ENCODE measurements at places on chromosomes 13 and 19.

DNA sequence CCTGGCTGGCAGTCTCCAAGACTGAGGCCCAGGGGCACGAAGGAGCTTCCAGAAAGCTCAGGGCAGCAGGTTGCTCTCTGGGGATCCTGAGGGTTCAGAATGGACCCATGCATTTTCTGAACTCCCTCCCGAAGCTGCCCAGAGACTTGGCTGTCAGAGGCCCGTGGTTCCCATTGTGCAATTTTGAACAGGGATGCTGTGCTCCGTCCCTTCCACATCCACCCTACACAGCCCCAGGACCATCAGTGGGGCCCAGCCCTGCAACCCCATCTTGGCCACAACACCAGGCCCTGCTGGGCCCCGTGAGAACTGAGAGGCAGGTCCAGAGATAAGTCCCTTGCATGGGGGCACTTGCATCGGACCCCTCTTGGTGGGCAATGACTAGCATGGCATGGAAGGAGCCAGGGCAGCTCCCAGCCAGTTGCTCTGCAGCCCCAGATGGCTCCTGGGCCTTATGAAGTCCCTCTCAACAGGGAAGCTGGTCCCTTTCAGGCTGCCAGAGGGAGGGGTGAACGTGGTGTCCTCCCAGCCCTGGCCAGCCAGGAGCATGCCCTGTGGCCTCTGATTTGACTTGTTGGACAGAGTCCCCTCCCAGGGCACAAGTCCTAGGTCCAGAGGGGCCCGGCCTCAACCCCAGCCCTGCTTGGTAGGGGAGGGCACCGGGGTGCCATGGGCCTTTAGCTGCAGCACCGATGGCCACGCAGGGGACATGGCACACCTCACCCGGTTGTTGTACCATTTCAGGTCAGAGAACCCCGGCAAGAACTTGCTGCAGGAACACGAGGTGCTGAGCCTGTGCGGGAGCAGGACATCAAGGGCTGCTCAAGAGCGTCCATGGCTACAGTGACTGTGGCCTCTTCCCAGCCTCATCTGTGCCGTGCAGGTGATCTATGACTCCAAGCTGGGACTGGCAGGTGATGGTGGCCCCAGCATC, 17.3 kb upstream of the ZNF14 start:
- peak; percentile 57 for DNase-seq

GRCh38 chr13:23627410-23627809, 57.2 kb downstream of the TNFRSF19 start:
- DNase-seq: no peak

GRCh38 chr13:77752512-77753069, 55.1 kb downstream of the SLAIN1 start:
- DNase-seq: no peak

GRCh38 chr19:1064661-1065605, 2.0 kb upstream of the ARHGAP45 start:
- no peak for DNase-seq

GRCh38 chr19:43901395-43902390, 33.4 kb downstream of the ZNF45 start:
- DNase-seq: peak; percentile 80

GRCh38 chr13:77891486-77891885, 27.1 kb downstream of the EDNRB start:
- DNase-seq: no peak

- no peak for DNase-seq
These were observed 101.4 kb downstream of the RNF17 start for GRCh38 chr13:24865163-24865953.

GRCh38 chr19:41563854-41564514, 12.0 kb upstream of the CEACAM21 start:
- DNase-seq: no peak

DNA sequence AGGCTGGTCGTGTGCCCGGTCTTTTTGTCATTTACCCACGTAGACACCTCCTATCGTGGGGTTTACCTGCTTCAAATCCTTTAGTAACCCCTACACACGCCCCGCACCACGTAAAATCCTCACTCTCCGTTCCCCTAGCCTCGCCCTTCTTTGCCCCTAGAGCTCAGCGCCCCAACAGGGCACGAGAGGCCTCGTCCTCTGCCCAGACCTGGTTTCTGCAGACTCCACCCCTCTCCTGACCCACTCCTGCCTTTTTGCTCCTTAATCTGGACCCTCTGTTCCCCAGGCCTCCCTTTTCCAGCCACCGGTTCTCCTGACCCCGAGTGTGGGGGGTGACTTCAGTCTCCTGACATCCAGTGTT, 412 bp downstream of the ZNF528 start:
- DNase-seq: no peak

GRCh38 chr13:25267715-25268114, 19.6 kb downstream of the MTMR6 start:
- DNase-seq: no peak

GRCh38 chr19:56110515-56111448, 10.3 kb downstream of the ZNF787 start:
- DNase-seq: no peak

DNA sequence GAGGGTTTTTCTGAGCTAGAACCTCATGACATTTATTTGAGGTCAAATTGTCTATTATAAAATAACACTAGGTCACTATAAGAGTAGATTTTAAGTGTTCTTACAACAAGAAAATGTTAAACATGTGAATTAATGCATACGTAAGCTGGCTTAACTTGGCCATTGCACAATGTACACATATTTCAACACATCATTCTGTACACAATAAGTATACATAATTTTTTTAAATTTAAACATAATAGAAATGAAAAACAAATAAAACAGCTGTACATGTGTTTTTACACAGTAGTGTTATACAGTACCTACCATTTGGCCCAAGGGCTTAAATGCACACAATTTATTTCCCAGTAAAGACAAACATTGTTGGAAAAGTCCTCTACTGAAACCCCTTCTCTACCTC, 269.9 kb downstream of the DACH1 start:
- DNase-seq: no peak

- no peak for DNase-seq
These were observed 49.5 kb downstream of the ZNF729 start for GRCh38 chr19:22335716-22336115.

DNA sequence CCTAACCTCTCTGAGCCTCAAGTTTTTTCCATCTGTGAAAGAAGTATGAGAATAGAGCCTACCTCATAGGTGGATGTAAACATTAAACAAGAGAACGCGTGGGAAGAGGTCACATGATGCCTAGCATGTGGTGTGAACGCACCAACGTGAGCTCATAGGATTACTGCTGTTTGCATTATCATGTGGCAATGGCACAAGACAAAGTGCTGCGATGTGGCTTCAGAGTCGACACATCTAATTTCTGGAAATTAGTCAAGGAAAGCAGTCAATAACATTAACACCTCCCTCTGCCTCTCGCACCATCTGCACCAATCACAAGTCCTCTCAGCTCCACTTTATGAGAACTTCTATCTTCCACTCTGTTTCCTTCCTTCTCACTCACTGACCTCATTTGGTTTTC, 489.7 kb downstream of the COG6 start:
- DNase-seq: no peak

DNA sequence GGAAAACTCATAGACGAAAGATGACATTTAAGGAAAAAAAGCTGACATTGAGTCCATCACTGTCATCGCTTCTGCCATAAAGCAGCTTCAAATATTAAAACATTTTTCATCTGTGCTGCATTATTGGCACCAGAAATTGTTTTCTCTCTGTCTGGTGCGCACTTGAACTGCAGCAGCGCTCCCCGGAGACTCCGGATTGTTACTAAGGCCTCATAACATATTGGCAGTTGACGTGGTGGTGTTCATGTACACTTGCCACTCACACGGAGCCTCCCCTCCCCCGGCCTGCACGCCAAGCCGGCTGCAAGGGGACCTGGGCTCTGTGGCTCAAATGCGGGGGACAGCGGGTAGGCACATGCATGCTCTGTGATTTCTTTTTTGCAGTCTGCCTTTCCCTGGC, 203.2 kb downstream of the TSHZ3 start:
- DNase-seq: no peak

- DNase-seq: no peak
These were observed 50.9 kb downstream of the SOX21 start for GRCh38 chr13:94661406-94661805.

- DNase-seq: no peak
These were observed at the start of gene KLK11 for GRCh38 chr19:51026554-51026831. TSS of gene KLK11 (minus strand) at chr19:51026616. CDS start at chr19:51025631, 985 bp downstream.

GRCh38 chr13:97030705-97031452, 36.6 kb upstream of the OXGR1 start:
- no peak for DNase-seq

- no peak for DNase-seq
These were observed at the start of gene ZNF729 for GRCh38 chr19:22286151-22286810. TSS of gene ZNF729 (plus strand) at chr19:22286441. CDS start at chr19:22286526, 85 bp downstream.

DNA sequence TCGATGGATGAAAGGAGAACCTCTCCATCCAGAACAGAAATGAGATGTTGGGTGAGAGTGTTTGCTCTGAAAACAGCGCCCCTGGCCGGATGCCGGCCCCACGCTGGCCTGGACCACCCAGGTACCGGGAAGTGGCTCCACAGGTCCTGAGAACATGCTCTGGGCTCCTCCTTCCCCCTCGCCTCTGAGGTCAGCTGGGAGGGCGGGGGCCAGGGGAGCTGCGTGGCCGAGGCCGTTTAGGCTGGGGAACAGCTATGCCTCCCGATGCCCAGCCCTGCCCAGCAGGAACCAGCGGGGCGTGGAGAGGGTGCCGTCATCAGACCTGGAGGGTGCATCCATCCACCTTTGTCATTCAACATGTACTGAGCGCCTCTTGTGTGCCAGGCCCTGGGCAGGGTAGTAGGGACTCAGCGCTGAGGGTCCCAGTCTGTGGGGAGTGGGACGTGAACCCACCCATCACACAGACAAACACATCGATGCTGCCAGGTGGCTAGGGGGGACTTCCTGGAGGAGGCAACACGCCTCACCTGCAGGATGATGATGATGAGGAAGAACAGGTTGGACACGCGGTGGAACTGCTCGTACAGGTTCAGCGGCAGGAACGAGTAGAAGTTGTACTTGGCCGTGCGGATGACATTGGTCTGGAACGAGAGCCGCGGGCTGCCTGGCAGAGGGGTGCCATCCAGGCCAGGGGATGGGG, 4.2 kb downstream of the ATP8B3 start:
- DNase-seq: no peak

DNA sequence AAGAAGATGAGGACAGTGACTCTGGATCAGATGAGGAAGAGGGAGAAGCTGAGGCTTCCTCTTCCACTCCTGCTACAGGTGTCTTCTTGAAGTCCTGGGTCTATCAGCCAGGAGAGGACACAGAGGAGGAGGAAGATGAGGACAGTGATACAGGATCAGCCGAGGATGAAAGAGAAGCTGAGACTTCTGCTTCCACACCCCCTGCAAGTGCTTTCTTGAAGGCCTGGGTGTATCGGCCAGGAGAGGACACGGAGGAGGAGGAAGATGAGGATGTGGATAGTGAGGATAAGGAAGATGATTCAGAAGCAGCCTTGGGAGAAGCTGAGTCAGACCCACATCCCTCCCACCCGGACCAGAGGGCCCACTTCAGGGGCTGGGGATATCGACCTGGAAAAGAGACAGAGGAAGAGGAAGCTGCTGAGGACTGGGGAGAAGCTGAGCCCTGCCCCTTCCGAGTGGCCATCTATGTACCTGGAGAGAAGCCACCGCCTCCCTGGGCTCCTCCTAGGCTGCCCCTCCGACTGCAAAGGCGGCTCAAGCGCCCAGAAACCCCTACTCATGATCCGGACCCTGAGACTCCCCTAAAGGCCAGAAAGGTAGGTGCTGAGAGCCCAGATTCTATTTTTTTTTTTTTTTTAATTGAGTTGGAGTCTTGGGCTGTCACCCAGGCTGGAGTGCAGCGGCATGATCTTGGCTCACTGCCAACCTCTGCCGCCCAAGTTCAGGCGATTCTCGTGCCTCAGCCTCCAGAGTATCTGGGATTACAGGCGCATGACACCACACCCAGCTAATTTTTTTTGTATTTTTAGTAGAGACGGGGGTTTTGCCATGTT, 2.3 kb downstream of the PPP1R15A start:
- DNase-seq: no peak

DNA sequence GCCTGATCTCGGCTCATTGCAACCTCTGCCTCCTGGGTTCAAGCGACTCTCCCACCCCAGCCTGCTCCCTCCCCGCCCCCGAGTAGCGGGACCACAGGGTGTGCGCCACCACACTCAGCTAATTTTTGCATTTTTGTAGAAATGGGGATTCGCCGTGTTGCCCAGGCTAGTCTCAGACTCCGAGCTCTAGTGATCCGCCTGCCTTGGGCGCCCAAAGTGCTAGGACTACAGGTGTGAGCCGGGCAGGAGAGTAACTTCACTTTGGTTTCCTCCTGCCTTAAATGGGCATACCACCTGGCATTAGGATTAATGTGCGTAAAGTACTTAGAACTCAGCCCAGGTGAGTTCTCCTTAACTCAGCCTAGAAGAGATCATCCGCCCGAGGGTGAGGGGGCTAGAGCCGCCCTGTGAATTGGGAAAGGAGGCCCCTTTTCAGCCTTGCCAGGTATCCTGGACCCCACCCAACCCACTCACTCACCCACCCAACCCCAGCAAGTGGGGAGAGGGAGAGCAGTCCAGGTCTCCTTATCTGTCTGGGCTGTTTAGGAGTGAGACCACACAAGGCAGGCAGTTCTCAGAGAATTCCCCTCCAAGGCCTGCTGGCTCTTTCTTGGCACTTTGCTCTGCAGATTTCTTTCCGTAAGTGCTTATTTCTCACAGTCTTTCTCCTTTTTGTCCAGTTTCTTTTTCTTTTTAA, 1.2 kb upstream of the ZFP36 start:
- DNase-seq: no peak

GRCh38 chr19:55643003-55643886, at the start of gene ZNF581:
TSS of gene ZNF581 (plus strand) at chr19:55643649. CDS start at chr19:55644572, 923 bp downstream.
- peak; percentile 83 for DNase-seq

DNA sequence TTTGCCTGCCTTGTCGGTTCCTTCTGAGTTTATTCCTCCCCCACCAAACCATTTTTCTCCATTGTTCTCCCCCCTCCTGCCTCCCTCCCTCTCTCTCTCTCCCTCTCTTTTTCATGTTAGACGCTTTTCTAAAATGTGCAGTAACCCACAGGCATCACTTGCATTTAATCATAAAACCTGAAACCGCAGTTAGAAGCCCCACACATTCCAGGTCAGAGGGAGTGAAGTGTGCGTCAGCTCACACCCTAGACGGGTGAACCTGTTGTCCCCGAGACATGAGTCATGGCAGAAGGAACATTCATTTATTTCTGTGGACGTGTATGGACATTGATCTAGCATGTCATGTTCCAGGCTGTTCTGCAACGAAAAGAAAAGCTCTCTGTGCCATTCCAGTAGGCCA, 19.9 kb downstream of the ONECUT3 start:
- DNase-seq: no peak

DNA sequence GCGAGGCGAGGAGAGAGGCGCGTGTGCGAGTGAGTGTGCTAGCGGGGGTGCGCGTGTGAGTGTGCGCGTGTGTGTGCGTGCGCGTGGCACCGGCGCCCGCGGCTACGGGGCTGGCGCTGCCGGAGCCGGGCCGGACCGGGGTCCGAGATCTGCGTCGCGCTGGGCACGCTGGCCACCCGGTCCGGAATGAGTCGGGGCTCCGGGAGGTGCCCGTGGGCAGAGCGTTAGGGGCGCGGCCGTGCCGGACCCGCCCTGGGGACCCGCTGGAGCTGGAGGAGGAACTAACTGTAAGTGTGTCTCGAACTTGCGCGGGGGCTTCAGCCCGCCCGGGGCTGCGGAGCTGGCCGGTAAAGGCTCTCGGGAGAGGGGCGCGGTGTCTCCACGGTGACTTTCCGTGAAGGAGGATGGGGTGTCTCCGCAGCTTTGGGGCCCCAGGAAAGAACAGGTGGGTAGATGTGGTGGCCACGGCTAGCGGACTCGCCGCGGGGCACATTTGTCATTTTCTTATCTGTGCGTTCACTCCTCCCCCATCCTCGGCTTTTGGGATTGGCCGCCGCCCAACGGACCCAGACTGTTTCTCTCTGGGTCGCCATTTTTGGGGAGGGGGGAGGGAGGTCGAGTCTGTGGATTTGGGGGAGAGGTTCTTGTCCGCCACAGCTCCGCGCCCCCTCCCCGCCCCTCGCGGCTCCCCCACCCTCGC, 10.1 kb upstream of the SOX1 start:
- DNase-seq: no peak

Measured in type B pancreatic cell (in vitro differentiated cells).